Cardiac septum (tissue), 1 donor: ENCODE measurements at places on chromosomes 2 and 18.

- no peak for DNase-seq
Observed at GRCh38 chr18:45213040-45213333, 402.3 kb upstream of the SLC14A2 start.

- no peak for DNase-seq
Observed at GRCh38 chr2:16461672-16462071, 204.0 kb downstream of the CYRIA start.

DNA sequence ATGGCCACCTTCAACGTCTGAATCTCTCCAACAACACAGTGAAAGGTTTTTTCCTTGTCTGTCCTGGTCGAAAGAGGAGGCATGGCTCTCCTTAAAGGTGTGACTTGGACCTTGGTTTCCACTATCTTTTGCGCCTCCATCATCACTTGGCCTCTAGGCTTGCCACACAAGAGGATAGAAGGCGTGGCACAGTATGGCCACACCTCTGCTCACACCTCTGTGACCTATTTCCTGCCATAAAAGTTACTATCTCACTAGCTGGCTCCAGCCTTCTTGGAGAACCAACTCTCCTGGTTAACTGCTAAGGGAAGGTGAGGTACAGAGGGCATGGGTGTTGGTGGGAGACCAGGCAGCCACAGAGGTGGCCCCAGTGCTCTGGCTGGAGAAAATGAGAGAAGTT is 165.9 kb downstream of the UXS1 start:
- DNase-seq = no peak

DNA sequence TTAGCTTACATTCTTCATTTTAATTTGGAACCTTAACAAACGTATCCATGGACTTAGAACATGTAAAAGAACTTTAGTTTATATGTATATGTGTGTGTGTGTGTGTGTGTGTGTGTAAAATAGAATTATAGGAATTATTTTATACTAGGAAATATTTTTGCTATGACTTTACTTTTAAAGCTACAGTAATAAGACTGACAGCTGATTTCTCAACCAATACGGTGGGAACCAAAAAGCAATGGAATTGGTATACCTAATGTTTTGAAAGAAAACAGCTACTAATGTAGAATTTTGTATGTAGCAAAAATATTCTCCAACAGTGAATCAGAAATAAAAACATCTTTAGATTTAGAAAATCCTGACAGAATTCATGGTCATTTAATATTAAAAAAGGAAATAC is 146.5 kb upstream of the ARL4C start:
- DNase-seq = no peak

DNA sequence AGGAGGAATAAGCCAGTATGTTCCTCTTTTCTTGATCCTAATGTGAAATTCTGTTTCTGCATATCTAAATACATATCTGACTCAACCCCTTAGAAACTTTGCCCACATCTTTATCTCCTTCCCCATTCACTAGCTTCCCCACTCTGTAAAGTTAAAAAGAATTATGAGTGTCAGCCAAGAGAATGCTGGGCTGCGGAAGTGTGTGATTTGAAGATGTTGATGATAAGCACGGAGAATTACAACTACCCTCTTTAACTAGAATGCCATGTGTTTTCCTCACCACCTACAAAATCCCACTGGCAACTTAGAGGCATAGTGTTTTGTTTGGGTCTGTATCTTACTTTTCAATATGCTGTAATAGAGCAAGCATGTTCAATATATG is 490.4 kb upstream of the FANCL start:
- DNase-seq = no peak

DNA sequence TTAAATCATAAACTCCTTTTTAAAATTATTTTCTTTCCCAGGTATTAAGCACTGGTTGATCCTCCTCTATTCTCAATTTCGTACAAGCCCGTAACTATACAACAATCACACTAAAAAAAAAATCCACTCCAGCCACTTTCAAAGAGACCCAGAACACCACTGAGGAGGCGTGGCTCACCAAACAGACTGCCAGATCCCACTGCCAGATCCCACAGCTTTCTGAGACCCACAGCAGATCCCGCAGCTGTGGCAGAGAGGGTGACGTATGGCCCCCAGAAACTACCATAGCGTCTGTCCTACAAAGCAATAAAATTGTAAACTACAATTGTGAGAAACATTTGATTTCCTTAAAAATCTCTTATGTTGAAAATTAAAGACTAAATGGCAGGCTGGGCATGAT is 230.7 kb upstream of the PXDN start:
- DNase-seq = no peak
